ENCODE measurements at places on chromosomes 1 and 21.
A peak's percentile ranks its signal among the peaks of the same experiment; 100 is the strongest.

DNA sequence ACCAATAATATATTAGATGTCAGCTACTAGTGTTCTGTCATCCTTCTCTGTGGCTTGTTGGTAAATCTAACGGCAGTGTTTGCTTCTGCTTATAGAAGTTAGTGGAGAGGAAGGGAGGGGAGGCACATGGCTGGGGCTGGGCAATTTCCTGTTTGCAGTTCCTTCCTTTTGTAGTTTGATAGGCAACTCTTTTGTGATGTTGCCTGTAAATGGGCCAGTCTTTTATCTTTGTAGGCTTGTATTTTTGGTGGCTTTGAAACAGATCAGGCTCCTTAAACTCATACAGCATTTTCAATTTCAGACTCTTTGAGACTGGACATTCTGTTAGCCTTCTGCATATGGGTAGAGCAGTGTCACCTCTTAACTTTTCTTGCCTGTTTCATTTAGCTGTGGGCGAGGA, 48.1 kb downstream of the CDC14A start:
- DNase-seq = peak; percentile 20

DNA sequence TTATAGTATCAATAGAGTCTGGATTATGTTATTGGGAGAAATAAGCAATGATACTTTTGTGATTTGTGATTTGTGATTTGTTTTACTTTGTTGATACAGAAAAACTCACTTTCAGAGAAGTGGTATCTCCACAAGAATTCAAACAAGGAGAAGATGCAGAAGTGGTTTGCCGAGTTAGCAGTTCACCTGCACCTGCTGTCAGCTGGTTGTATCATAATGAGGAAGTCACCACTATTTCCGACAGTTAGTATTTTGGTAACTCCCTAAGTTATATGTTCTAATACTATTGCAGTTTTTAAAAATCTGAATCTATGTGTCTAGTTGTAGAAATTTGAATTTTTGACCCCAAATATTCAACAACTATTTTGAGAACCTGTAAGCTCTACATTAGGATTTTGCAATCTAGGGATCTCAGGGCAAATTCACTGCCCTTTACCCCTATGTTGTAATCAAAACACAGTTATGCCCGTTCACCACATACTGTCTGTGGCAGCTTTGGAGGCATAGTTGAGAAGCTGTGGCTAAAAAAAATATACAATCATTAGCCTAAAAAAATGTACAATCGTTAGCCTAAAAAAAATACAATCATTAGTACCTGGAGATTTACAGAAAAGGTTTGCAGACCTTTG, 288.1 kb downstream of the NCAM2 start:
- DNase-seq = no peak

GRCh38 chr21:37562920-37563640, 196.5 kb downstream of the DYRK1A start:
- DNase-seq = no peak

DNA sequence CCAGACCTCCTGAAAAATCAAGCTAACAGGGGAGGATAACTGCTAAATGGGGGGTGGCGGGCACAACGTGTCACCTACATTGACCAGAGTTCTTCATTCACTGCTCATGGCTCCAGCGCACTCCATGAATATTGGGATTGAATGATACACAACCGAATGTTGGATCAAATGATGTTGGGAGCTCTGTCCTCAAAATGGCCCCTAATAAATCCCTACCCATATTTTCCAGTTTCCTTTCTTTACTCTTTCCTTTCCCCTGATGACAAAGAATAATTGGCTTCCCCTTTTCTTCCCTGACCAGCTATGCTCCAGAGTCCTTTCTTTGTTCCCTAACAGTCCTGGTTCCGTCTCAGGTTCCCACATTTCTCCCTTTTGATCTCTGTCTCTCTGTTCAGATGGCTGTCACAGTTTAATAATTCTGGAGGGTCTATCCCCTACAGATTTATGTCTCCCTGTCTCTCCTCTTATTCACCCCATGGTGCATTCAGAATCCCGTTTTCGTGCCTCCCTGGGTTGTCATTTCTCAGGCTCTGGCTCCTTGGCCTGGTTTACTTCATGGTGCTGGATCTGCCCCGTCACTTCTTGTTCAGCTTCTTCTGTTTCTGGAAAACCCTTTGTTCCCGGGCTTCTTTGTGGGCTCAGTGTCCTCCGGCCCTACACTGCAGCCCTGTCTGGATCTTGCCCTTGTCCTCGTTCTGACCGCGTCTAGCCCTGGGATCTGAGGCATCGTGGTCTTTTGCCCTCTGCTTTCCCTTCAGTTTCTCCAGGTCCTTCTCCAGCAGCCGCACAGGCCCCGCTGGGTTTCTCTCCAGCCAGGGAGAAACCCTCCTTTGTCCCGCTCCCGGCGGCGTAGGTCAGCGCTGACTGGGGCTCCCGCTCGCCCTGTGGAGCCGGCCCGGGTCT, 78.3 kb downstream of the NDUFS5 start:
- DNase-seq = no peak

- no peak for DNase-seq
Observed at GRCh38 chr1:19250629-19251304, 557 bp downstream of the EMC1 start.

GRCh38 chr1:50181027-50181663, 72.4 kb downstream of the ELAVL4 start:
- DNase-seq = no peak
